ENCODE measurements at places on chromosomes 5 and 9. TPM values are rescaled to one million over a fixed set of nuclear protein-coding genes. Genes with fewer than 3 reads are reported as not detected.

DNA sequence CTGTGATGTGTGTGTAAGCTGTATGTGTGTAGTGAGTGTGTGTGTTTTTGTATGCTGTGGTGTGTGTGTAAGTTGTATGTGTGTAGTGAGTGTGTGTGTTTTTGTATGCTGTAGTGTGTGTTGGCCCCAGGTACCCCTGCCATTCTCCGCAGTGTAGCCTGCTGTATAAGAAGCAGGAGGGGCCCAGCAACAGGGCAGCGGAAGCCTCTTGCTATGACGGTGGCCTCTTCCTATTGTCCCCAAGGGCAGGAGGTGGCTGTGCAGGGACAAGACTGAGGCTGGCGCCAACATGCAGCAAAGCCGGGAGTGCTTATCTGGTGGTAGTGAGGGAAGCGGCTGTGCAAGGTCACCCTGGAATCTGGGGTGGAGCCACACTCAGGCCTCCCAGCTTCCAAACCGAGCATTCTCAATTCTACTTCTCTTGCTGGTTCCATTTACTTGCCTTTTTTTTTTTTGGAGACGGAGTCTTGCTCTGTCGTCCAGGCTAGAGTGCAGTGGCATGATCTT, 5.1 kb downstream of the SPAAR start:
- peaks cover 4% of the 10 kb centered on the region for H3K4me1 ChIP-seq
- DNase-seq = peak; percentile 26
- H3K27me3 ChIP-seq = no peaks in the 10 kb centered on the region

GRCh38 chr9:23412046-23412445, 414.0 kb downstream of the ELAVL2 start:
- no peak for DNase-seq
- no peaks in the 10 kb centered on the region for H3K27me3 ChIP-seq
- no peak overlapping the region for H3K27ac ChIP-seq
- H3K36me3 ChIP-seq = no peaks in the 10 kb centered on the region
- H3K4me3 ChIP-seq = no peak overlapping the region

DNA sequence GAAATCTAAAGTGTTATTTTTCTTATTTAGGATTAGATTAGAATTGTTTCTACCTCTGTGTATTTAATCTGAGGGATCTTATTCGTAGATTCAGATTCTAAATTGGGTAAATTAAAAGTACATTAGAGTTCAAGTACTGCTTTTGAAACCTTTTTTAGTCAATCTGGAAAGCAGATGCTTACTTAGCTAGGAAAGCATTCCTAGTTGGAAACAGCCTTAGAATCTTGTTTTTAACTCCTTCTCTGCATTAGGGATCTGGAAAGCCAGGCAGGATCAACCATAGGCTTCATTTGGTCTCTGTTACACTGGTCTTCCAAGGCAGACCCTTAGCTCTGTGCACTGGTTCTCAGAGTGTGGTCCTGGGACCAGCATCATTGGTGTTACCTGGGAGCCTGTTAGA, 247.4 kb downstream of the NR3C1 start:
- no peak for DNase-seq
- no peaks in the 10 kb centered on the region for H3K27me3 ChIP-seq
- no peak overlapping the region for H3K27ac ChIP-seq
- no peaks in the 10 kb centered on the region for H3K4me1 ChIP-seq

BTNL3 gene
- not detected for total RNA-seq

EQTN gene
- total RNA-seq = not detected

DNA sequence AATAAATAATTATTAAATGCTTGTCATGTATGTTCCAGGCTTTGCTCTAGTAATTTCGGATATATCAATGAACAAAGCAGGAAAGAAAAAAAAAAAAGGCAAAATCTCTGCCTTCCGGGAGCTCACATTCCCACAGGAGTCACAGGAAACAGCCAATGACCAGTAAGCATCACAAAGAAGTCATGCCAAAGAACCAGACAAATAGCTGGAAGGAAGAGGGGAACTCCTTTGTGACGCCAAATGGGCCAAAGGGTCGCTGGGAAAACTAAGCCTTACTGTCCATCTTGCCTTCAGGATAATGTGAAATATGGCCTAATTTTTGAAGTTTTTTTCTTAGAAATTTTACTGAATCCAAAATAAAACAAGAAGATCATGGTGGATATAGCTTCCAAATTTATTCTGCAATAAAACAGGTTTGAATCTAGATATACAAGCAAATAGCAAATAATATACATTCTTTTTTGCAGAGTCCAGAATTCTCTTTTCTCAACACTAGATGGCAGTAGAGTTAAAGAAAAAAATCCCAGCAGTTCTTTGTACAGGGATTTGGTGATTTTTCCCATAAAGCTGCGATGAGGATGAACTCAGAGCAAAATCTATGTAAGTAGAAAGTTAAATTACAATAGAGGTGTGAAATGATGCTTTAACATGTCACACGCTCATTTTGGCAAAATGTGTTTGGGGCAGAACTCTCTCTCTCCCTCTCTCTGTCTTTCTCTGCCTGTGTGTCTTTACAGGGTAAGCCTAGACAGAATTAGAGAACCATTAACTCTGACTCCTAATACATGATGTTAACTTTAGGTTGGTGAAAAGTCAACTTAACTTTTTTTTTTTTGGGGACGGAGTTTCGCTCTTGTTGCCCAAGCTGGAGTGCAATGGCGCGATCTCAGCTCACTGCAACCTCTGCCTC, 60.0 kb upstream of the TUT7 start:
- no peak overlapping the region for H3K4me3 ChIP-seq
- no peak overlapping the region for H3K27ac ChIP-seq
- no peaks in the 10 kb centered on the region for H3K36me3 ChIP-seq
- no peaks in the 10 kb centered on the region for H3K4me1 ChIP-seq
- H3K27me3 ChIP-seq = no peaks in the 10 kb centered on the region

Data from A673 (cell line).